ENCODE measurements at places on chromosomes 2 and 18. TPM values are rescaled to one million over a fixed set of nuclear protein-coding genes. Genes with fewer than 3 reads are reported as not detected.

Gene ANKRD12
- total RNA-seq = 28.4 TPM

Gene RUFY4
- total RNA-seq = not detected

Gene NTSR2
- total RNA-seq = not detected

Gene GREB1L
- total RNA-seq = 1.1 TPM

Gene TNS1
- total RNA-seq = 38.2 TPM

Gene HOXD10
- total RNA-seq = not detected

Gene CDH2
- total RNA-seq = 42.4 TPM

Gene DYTN
- total RNA-seq = not detected
